ENCODE measurements at places on chromosomes 2 and 18.

DNA sequence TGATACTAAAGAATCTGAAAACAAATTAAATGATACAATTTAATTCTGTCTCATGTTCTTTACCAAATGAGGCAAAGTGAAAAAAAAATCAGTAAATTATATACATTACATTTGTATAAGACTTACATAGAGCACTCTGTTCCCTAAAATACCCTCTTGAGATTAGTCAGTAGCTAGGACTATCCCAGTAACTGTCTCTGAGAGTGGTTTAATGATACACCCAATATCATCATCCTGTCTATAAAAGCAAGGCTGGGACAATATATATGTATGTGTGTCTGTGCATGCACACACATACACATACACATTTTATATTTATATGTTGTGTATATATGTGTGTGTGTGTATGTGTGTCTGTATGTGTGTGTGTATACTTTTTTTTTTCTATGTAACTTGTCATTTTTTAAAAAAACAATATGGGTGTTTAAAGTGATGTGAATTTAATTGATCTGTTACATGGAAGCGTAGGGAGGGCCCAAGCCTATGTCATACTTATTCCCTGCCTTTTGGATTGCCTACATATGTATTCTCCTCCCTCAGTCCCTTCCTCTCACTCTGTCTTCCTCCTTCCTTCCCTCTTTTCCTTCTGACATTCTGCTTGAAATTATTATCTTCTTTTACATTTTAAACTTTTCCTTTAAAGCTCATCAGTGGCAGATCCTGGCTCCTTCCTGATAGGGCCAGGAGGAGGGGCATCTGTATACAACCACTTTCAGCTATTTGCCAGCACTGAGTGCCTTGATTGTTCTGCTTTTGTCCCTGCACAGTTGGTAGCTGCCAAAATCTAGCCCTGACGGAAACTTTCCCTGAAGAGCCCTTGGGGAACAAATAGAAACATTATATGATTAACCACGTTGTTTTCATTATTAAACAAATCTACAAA, 6.8 kb downstream of the ASXL3 start:
- no peak for DNase-seq

DNA sequence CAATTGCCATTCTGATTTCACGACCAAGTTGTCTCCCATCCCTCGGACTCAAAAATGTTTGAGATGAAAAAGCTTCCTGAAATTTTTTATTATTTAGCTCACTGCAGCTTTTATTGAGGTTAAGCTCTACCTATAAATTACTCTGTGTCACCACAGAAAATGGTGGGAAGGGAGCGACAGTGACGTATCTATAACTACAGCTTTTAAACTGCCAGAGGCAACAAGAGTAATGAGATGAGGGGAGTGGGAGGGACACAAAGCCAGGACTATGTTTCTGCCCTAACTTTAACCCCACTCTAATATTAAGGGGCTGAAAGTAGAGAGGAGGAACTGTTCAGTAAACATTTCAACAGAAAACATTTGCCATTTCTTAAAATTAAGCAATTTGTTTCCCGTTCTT, 37.4 kb downstream of the SMAD2 start:
- no peak for DNase-seq

DNA sequence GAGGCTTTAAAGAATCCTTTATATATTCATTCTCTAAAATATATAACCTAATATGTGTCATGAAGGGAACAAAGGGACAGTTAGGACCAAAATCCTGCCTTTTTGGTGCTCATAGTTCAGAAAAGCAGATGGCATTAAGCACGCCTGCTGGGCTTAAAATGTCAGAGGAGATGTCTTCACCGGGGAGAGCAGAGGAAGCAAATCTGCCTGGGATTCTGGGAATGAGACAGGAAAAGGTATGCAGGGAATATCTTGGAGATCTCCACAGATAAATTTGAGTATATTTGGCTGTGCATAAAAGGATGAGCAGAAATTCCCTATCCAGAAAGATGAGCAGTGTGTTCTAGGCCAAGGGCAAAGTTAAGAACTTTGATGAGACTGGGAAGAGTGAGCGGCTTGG, 45.5 kb downstream of the FSHR start:
- DNase-seq, result no peak

- DNase-seq, result no peak
Observed at GRCh38 chr2:215717501-215718381, 281.9 kb upstream of the FN1 start.

GRCh38 chr2:41579806-41580205, 468.0 kb upstream of the PKDCC start:
- DNase-seq, result no peak

DNA sequence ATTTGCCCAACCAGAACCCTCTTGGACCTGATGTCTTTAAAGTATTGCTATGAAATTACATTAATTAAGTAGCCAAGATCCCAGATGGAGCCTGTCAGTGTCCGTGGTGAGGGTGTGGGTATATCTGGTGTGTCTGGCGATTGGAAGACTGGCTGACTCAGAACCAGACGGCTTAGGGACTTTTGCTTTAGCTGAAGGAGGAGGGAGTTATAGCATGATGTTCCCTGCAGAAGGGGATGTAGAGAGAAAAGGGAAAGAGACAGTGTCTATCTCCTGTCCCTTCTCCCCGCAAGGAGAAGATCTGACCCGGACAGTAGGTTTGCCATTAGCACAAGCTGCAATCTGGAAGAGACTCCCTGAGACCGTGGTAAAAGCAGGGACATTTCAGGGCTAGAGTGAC, 60.6 kb downstream of the POU3F3 start:
- no peak for DNase-seq

- DNase-seq, result no peak
Observed at GRCh38 chr18:36493349-36494159, 196.0 kb downstream of the FHOD3 start.

All from GM04503 (cell line).